ENCODE measurements at places on chromosomes 5 and 9.

- DNase-seq = no peak
Observed at GRCh38 chr5:87110721-87111120, 157.0 kb upstream of the RASA1 start.

GRCh38 chr5:85671223-85671970 lies 946.3 kb upstream of the COX7C start:
- peak; percentile 91 for DNase-seq

GRCh38 chr9:113988385-113989016 lies 89.6 kb downstream of the AMBP start:
- no peak for DNase-seq

DNA sequence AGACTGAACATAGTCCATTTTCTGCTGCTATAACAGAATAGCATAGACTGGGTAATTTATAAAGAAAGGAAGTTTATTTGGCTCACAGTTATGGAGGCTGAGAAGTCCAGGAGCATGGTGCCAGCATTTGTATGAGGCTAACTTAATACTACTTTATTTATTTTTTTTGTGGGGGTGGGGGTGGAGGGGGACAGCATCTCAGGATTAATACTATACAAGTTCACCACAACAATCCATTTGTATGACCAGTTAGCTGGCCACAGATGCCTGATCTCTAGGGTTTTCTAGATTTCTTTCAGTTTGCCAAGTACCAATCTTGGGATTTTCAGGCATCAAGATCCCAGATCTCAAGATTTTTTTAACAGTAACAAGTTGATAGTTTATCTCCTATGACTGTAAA lies 20.3 kb downstream of the ANGPTL2 start:
- no peak for DNase-seq

DNA sequence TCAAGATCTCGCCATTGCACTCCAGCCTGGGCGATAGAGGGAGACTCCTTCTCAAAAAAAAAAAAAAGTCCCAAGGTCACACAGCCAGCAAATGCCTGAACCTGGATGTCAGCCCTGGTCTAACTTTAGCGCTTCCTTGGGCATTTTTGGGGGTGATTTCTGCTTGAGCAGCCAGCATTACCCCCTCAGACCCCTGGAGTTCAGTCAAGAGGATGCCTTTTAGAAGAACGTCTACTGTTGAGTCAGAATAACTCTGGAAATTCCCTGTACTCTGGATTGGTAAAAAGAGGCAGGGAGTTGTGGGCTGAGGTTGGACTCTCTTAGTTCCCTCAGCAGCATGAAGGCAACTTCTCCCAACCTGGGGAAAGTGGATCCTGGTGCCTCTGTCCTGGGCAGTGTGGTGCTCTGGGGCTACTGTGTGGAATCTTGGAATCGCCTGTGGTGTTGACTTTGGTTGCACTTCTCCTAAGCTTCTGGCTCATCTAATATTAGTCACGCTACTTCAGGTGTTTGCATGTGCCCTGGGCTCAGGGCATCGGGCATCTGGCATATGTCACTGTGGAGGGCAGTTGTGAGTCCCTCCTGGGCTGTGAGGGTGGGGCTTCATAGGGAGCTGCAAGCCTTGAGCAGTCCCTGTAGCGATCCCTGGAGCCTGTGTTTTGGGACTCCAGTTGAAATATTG lies 32.2 kb downstream of the STXBP1 start:
- DNase-seq = no peak

GRCh38 chr5:149326611-149327010 lies 18.7 kb upstream of the GRPEL2 start:
- DNase-seq = no peak

- no peak for DNase-seq
Observed at GRCh38 chr9:137470785-137471184, 11.7 kb upstream of the NSMF start.

DNA sequence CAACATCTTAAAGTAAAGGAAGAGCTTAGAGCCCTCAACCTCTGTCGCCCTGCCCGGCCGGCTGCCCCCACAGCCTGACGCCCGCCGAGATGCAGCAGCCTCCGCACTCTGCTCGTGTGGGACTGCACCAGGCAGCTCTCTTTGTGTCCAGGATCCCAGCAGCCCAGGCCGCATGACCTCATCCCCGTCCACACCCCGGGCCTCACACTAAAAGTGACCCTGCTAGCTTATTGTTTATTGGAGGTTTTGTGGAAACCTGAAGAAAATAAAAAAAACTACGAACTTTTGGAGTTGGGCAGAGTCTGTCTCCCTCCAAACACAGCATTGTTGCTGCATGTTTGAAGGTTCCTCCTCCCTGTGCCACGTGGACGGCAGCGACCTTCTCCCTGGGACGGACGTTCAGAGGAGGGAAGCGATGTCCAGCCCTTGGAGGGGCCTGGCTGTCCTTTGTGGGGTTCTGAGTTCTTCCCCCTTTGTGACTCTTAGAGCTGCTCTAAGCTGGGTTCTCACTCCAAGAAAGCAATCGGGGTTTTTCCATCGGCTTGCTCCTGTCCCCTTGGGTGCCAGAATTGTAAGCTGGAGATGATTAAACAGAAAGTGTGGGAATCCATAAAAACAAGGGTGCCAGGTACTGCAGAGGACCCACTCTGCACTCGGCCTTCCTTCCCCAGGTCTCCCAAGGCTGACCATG lies 103.5 kb upstream of the COL5A1 start:
- DNase-seq = no peak
